ENCODE measurements at places on chromosomes 6 and 20.

DNA sequence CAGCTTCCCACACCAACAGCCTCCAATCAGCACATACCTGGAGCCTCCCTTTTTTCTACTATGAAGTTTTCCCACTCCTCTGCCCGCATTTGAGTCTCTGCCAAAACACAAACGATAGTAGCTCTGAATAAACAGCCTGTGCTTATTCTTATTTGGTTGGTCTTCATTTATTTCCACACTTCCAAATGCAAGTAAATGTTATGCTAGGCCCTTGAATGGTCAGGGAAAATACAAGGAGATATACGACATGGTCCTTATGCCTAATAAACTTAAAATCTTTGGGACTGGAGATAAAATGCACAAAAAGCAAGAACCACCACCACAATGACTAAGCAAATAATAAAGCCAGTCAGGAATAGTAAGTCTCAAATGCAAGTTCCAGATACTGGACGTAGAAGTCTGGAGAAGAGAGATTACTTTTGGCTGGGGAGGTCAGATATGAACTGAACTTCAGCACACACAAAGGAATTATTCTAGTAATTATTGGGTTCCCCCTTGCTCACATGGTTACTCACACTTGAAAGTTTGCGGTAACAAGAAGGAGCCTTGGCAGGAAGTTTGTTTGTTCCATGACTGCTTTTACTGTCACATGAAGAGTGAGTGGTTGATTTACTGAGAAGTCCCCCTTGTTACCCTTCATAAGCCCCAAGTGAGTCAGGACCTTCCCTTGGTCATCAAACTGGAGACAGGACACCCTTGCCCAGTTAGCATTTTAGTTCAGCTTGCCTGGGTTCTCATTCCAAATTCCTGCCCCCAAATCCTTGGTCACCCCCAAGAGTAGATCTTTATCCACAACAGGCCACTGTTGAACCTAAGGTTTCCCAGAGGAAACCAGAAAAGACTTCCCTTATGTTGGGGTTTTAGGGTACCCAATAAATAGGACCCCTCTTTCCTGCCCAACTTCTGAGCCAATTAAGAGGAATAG lies 511.2 kb upstream of the JARID2 start:
- DNase-seq: peak; percentile 58

- no peak for DNase-seq
Observed at GRCh38 chr20:63829603-63829944, 1.5 kb downstream of the ZBTB46 start.

- DNase-seq: no peak
Observed at GRCh38 chr20:48231253-48231930, 446.1 kb upstream of the SULF2 start.

DNA sequence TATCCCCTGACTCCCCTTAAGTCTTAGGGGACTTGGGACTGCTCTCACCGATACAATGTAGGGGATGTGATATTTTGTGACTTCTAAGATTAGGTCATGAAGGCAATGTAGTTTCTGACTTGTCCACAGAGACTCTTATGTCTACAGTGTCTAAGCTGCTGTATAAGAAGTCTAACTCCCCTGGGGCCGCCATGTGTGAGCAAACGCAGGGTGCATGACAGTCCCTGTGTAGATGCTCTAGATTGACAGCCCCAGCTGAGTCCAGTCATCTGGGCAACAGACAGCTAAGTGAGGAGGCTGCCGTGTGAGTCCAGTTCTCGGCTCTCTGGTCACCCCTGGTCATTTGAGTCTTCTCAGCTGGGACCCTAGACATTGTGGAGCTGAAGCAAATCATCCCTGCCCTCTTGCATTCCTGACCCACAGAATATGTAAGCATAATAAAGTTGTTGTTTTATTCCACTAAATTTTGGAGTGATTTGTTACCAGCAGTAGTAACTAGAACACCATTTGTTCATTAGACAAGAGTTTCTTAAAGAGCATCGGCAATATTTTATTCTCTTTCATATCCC lies 743.3 kb upstream of the CHD6 start:
- no peak for DNase-seq

DNA sequence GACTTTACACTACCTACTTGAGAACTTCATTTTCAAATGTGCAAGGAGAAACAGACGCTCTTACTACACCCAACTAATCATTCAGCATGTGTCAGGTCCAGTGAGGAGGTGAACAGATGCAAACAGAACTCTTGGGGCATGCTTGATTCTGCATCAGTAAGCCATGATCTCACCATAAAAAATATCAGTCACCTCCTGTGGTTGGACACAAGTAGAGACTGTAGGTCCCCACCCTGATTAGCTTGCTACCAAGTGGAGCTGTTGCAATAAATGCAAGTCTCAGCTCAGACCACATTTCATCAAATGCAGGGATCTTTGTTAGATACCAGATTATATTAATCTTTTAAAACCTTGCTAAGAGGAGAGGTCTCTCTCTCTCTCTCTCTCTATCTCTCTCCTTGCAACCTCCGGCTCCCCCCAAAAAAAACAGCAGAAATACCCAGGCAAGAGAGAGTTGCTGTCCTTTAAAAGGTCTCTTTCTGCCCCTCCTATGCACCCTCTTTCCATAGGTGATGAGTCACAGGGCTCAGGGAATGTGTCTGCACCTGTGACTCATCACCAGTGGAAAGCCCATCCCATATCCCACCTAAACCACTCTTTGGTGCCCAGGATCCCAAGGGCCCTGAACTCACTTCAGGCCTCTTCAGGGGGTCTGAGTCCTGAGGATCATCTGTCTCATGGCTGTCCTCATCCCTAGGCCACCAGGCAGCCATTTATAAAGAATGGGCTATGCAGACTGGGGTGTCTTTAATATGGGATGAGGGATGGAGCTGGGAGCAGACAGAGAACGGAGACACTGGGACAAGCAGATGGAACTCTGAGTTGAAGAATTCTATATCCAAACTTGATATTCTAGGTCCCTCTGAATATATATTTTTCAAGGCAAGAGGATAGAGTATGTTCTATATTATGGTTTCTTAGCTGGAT lies 154.5 kb downstream of the QRSL1 start:
- no peak for DNase-seq

DNA sequence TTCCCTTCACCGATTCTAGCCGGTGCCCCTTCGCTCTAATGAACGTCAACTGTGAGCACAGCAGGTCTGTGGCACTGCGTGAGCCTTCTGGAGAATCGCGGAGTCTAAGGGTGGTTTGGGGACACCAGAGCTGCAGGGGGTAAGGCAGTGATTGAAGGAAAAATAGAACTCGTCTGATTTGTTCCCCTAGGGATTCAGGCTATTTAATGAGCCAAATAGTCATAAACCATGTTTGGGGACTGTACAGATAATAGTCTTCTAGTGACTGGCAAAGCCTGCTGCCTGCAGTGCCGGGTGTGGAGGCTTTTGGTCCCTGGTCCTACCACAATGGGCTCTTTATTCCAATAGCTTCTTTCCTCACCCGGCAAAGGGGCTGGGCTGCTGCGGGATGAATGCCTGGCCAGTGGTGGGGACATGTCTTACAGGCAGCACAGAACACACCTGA lies 11.1 kb upstream of the NTSR1 start:
- DNase-seq: no peak

- no peak for DNase-seq
Observed at GRCh38 chr6:41790045-41790444, 2.6 kb downstream of the TOMM6 start.

- no peak for DNase-seq
Observed at GRCh38 chr6:83852528-83853177, 507 bp upstream of the RIPPLY2 start.

- DNase-seq: no peak
Observed at GRCh38 chr20:49594143-49594930, 26.4 kb upstream of the PTGIS start.

DNA sequence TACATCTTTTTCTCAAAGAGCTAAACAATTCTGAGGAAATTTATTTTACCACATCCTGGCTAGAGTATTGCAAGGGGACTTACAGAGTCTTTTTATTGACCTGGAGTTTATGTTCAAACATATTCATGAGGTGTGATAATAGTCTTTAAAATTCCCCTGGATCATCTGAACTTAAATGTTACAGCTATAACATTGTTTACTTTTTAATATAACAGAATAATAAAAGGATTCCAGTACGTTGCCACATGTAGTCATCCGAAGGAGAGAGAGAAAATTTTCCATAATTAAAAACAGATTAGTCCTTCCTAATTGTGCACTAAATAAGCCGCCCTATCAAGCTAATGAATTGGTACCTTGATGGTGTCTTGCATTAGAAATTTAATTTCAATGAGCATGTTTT lies 765.4 kb upstream of the MAP3K7 start:
- no peak for DNase-seq

DNA sequence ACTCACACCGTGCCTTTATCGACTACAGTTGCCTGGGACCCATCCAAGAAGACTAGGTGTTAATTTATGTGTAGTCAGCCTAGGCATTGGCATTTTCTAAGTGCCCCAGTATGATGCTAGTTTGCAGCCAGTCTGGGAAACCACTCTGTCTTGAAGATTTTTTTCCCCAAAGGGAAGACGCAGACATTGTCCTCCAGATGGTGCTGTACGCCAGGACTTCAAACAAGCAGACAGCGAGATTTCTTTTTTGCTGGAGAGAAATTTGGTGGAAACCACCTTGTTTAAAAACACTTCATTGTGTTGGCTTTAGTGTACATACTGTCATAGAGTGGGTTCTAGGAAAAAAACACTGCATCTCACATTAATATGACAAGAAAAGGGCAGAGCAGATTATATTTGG lies 30.0 kb downstream of the ALDH5A1 start:
- peak; percentile 7 for DNase-seq

All from AG04449 (cell line).